Ovary (tissue), 10 donors: ENCODE measurements at places on chromosomes 13 and 19. TPM values are rescaled to one million over a fixed set of nuclear protein-coding genes. Genes with fewer than 3 reads are reported as not detected.
A peak's percentile ranks its signal among the peaks of the same experiment; 100 is the strongest.

ZNF667 gene
- total RNA-seq: 5.5 TPM

APLP1 gene
- 0.55 TPM for total RNA-seq

- H3K36me3 ChIP-seq: no peaks in the 10 kb centered on the region
- no peaks in the 10 kb centered on the region for H3K27me3 ChIP-seq
- no peak overlapping the region for H3K4me3 ChIP-seq
- no peak overlapping the region for H3K27ac ChIP-seq
Measured at GRCh38 chr13:108915634-108916512, 286.5 kb downstream of the MYO16 start.

DNA sequence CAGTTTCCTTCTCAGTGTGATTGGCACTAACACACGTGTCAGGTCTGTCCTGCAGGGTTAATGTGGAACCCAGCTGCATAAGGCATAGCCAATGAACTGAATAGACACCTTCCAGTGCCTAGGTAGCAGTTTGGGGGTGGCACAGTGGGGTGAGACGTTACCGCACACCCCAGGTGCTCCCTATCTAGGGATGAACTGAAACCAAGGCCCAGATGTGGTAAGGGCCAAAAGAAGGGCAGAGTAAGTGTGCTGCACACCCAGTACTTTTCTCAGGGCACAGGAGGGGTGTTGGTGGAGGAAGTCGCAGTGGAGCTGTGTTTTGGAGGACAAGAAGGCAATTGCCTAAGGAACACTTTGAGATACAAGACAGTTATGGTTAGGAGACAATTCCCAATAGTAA is 317.9 kb upstream of the TSHZ3 start:
- H3K36me3 ChIP-seq: no peaks in the 10 kb centered on the region
- H3K27ac ChIP-seq: no peak overlapping the region
- no peaks in the 10 kb centered on the region for H3K27me3 ChIP-seq
- no peaks in the 10 kb centered on the region for H3K4me1 ChIP-seq
- H3K4me3 ChIP-seq: no peak overlapping the region

TMEM221 gene
- total RNA-seq: 8.5 TPM

DNA sequence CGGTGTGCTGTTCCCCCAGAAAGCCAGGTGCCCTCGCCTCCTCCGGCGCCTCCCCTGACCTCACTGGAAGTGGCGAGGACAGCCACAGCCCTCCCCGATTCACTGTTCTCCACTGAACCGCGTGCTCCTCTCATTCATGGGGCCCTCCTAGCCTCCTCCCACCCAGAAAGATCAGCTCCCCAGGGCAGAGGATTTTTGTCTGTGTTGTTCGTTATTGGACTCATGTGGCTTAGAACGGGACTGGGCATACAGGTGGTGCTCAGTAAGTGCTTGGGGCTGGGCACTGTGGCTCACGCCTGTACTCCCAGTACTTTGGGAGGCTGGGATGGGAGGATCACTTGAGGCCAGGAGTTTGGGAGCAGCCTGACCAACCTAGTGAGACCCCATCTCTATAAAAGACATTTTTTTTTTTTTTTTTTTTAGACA is 3.8 kb downstream of the PRTN3 start:
- H3K27me3 ChIP-seq: peaks cover 11% of the 10 kb centered on the region
- no peak overlapping the region for H3K4me3 ChIP-seq
- peaks cover 13% of the 10 kb centered on the region for H3K4me1 ChIP-seq
- no peak overlapping the region for H3K27ac ChIP-seq
- H3K36me3 ChIP-seq: no peaks in the 10 kb centered on the region

MEDAG gene
- 4.2 TPM for total RNA-seq

- no peaks in the 10 kb centered on the region for H3K4me1 ChIP-seq
- no peak overlapping the region for H3K4me3 ChIP-seq
- no peak overlapping the region for H3K27ac ChIP-seq
Measured at GRCh38 chr13:90918536-90918935, 429.0 kb upstream of the MIR17HG start.

DNA sequence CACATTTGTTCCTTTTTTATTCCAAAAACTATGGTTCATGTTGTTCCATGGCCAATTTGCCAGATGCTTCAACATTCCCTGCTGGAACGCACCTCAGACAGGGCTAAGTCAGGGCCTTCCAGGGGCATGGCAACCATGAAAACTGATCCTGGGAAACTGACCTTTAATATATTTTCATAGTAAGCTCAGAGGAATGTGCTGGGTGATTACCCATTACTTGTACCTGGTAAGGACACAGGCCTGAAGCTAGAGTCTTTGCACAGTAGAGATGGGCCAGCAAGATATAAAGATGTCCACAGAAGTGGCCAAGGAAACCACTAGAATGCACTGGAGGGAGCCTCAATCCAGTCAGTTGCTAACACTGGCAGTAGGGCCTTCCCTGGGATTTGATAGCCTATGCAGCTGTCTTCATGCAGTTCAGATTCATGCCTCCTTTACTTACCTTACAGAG is 353.1 kb downstream of the ENOX1 start:
- no peak overlapping the region for H3K27ac ChIP-seq
- no peaks in the 10 kb centered on the region for H3K36me3 ChIP-seq
- H3K4me1 ChIP-seq: no peaks in the 10 kb centered on the region

- no peaks in the 10 kb centered on the region for H3K4me1 ChIP-seq
- no peak overlapping the region for H3K27ac ChIP-seq
- H3K27me3 ChIP-seq: no peaks in the 10 kb centered on the region
- no peak overlapping the region for H3K4me3 ChIP-seq
- no peak for DNase-seq
Measured at GRCh38 chr13:91045351-91046034, 302.0 kb upstream of the MIR17HG start.

DNA sequence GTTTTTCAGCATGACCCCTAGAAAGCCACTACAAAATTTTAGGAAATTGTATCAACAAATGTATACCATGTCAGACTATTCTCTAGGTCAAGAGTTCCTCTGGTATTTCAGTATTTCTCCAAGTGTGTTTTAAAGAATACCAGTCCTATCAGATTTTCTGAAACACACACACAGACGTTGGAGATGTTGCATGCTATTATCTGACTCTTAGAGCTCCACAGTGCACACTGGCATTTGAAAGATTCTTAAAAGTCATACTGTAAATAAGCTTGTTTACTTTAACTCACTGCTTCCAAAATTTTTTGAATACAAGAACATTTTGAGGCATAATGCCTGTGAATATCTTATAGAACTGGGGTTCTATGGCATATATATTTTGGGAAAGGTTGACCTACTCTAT is 33.8 kb upstream of the VWA8 start:
- H3K27me3 ChIP-seq: no peaks in the 10 kb centered on the region
- no peaks in the 10 kb centered on the region for H3K36me3 ChIP-seq
- DNase-seq: no peak
- no peak overlapping the region for H3K4me3 ChIP-seq
- H3K4me1 ChIP-seq: no peaks in the 10 kb centered on the region

DNA sequence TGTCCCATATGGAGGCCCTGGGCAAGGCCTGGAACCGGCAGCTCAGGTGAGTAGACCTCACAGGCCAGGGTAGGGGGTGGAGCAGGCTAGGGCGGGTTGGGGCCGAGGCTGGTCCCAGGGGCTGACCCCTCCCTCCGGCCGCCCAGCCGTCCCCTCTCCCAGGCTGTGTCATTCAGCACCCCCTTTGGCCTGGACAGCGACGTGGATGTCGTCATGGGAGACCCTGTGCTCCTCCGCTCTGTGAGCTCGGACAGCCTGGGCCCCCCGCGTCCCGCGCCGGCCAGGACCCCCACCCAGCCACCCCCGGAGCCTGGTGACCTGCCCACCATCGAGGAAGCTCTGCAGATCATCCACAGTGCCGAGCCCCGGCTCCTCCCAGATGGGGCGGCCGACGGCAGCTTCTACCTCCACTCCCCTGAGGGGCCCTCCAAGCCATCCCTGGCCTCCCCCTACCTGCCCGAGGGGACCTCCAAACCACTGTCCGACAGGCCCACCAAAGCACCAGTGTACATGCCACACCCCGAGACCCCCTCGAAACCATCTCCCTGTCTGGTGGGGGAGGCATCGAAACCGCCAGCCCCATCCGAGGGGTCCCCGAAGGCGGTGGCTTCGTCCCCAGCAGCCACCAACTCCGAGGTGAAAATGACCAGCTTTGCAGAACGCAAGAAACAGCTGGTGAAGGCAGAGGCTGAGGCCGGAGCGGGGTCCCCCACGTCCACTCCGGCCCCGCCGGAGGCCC is 16.0 kb downstream of the CAMSAP3 start:
- no peaks in the 10 kb centered on the region for H3K27me3 ChIP-seq
- no peak for DNase-seq
- no peaks in the 10 kb centered on the region for H3K4me1 ChIP-seq
- H3K27ac ChIP-seq: no peak overlapping the region
- no peaks in the 10 kb centered on the region for H3K36me3 ChIP-seq

DNA sequence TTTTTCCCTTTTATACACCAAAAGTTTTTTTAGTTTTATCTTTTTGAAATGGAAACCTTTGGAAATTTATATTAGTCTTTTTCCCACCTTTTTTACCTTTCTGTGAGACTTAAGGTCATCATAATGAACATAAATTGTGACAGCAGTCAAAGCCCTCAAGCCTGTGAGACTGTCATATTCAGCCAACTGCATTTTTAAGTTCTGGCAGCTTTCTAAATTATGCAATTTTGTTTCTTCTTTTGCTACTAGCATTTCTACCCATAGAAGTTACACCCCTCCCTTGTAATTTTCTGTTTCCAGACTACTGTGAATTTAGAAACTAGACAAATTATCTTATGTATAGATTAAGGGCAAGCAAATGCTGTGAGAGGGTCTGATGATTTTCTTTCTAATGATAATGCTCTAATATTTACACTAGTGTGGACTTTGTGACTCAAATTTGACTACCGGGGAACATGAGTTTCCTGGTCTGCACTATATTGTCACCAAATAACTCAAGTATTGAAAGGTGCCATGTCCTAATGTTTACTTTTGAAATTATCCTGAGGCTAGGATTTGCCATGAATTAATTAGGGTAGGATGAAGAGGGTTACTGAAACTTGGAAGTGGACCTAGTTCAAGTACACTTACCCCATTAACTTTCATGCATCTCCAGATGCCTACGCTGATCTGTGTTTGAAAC is 43.7 kb downstream of the FRY start:
- H3K27me3 ChIP-seq: no peaks in the 10 kb centered on the region
- no peaks in the 10 kb centered on the region for H3K4me1 ChIP-seq
- DNase-seq: no peak
- no peaks in the 10 kb centered on the region for H3K36me3 ChIP-seq
- H3K27ac ChIP-seq: no peak overlapping the region
- no peak overlapping the region for H3K4me3 ChIP-seq

- no peaks in the 10 kb centered on the region for H3K27me3 ChIP-seq
- H3K4me3 ChIP-seq: no peak overlapping the region
- no peaks in the 10 kb centered on the region for H3K36me3 ChIP-seq
- H3K27ac ChIP-seq: no peak overlapping the region
- no peaks in the 10 kb centered on the region for H3K4me1 ChIP-seq
Measured at GRCh38 chr19:5110546-5110945, 141.6 kb downstream of the KDM4B start.

DNA sequence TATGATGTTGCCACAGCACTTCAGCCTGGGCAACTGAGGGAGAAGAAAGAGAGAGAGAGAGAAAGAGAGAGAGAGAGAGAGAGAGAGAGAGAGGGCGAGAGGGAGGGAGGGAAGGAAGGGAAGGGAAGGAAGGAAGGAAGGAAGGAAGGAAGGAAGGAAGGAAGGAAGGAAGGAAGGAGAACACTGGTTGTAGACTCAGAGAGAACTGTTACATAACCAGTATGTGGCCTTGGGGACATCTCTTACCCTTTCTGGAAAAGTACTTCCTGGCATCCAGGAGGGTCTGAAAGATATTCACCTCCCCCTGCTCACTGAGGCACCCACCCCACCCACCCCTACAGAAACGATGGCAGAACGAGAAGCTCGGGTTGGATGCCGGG is 2.7 kb upstream of the ARHGEF1 start:
- DNase-seq: no peak
- H3K4me1 ChIP-seq: peaks cover 6% of the 10 kb centered on the region
- H3K27me3 ChIP-seq: no peaks in the 10 kb centered on the region
- H3K36me3 ChIP-seq: no peaks in the 10 kb centered on the region

- peak overlapping the region; percentile 86 for H3K4me3 ChIP-seq
- H3K36me3 ChIP-seq: no peaks in the 10 kb centered on the region
- peak overlapping the region; percentile 69 for H3K27ac ChIP-seq
- H3K4me1 ChIP-seq: peaks cover 30% of the 10 kb centered on the region
- H3K27me3 ChIP-seq: no peaks in the 10 kb centered on the region
- DNase-seq: no peak
Measured at GRCh38 chr19:662207-662961, 630 bp downstream of the RNF126 start.

DNA sequence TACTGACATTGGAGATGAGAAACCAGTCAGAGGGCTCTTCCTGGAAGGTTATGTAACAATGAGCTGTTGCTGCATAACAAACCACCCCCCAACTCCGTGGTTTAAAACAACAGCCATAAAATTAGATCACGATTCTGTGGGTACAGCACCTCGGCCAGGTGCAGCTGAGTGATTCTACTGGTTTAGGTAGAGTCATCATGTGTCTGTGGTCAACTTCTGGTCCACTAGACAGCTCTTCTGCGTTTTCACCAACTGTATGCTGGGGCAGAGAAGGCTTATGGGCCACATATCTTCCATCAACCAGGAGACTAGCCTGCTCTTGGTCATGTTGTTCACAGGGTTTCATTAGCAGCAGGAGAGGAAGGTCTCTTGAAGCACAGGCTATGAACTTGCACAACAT is 585.5 kb downstream of the KCTD12 start:
- no peak overlapping the region for H3K4me3 ChIP-seq
- H3K27me3 ChIP-seq: no peaks in the 10 kb centered on the region
- no peaks in the 10 kb centered on the region for H3K36me3 ChIP-seq
- H3K27ac ChIP-seq: no peak overlapping the region
- DNase-seq: no peak
- H3K4me1 ChIP-seq: no peaks in the 10 kb centered on the region

DNA sequence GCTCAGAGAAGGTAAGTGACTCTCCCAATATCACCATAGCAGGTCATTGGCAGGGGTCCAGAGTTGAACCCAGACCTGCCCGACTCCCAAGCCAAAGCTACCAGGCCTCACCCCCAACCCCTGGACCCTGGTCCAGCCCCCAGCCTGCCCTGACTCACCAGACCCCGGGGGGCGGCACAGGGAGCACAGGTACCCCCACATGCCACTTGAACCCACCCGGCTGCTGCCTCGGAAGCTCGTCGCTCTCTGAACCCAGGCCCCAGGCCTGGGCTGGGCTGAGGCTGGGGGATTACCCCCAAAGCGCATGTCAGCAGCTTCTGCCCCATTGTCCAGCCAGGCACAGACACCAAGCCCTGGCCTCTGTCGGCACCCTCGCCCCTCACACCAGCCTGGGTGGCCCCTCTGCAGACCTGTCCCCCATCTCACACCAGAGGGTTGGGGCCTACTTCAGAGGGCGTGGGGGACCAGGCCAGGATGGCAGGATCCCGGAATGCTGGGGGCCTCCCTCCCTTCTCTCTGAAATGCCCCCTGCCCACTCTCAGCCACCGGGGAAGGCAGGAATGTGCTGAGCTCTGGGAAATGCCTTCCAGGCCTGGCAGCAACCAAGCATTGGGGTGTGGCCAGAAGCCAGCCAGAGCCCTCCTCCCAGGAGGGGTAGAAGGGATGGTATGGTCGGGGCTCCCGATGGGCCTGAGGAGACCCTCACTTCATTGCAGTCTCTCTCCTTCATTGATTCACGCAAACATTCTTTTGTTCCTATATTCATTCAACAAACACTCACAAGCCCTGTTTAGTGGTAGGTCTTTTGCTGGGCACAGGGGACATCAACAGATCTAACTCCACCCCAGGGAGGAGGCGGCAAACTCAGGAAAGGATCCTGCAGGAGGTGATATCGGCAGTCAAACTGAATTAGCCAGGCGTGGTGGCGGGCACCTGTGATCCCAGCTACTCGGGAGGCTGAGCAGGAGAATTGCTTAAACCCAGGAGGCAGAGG is 1.7 kb upstream of the PRX start:
- H3K27me3 ChIP-seq: no peaks in the 10 kb centered on the region
- no peaks in the 10 kb centered on the region for H3K4me1 ChIP-seq
- H3K4me3 ChIP-seq: no peak overlapping the region
- DNase-seq: no peak
- no peak overlapping the region for H3K27ac ChIP-seq
